ENCODE measurements at places on chromosomes 13 and 19.
A peak's percentile ranks its signal among the peaks of the same experiment; 100 is the strongest.

GRCh38 chr13:105502193-105502592, 1033.3 kb downstream of the EFNB2 start:
- DNase-seq = no peak

DNA sequence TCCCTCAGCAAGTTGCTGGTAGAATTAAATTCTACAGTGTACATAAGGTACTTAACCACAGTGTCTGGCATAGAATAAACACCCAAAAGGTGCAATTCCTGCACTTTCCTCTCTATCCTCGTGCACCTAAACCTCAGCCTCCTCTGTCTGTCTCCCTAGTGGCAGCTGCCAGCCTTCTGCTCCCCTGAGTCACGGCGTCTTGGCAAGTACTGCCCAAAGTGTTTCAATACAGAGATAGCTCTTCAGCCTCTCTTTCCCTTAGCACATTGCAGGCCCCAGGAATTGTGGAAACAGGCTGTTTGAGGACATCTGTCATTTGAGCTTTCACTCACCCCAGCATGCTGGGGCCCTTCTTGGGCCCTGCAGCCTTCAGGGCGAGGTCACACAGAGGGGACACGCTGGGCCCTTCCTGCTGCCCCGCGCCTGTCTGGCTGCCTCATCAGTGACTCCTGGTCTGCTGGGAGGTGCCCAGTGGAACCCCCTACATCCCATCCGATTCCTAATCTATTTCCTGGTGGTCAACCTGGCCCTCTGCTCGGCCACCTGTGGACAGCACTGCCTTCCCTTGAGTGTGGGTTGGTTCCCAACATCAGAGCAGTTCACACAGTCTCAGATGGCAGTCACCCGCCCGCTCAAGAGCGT, 19.3 kb downstream of the COL4A2 start:
- DNase-seq = no peak

GRCh38 chr19:43723588-43723987, 7.7 kb downstream of the IRGC start:
- DNase-seq = no peak

DNA sequence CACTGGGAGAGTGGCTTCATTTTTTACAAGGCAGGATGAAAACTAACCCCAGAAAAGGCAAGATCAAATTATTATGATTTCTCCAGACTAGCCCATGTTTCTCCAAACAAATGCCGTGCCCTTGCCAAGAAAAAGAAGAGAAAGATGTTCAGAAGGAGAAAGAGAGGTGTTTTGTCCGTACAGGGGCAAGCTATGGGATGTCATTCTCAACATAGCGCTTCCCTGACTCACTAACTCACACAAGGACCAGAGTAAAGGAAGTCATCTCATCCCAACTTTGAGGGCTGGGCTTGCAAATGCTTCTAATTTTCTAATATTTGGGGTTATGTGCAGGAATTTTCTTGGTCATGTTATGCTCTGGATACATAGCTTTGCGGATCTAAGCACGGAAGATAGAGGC, 224.2 kb upstream of the MAB21L1 start:
- DNase-seq = no peak

DNA sequence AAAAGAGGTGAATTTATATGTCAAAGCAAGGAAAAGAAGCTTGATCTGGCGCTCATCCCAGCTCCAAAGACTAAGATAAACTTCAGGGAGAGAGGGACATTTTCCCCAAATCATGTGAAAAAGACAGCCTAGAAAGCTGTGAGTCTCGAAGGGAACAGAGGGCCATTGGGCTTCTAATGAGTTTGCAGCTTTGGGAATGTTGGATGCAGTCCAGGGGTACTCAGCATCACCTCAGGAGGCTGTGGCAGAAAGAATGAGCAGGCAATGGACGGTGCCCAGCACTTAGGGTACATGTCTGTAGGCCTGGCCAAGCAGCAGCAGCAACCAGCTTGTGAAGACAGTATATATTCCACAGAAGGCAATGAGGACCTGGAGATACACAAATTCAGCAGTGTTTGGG, 25.7 kb upstream of the WASF3 start:
- DNase-seq = no peak

DNA sequence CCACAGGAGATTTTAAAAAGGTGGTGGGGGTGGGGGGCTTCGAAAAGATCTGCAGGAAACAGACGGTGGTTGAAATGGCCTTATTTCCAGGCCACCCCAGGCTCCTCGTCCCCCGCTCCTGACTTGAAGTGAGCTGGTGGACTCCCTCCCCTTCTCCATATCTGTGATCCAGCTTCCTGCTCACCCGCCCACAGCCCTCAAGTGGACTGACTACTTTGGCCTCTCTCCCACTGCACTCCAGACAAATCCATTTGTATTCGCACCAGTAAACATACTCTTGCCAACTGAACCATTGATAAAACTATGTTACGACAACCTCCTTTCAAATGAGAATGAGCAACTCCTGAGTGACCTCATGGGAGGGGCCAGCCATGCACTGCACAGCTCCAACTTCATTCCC, 259.5 kb downstream of the COL4A1 start:
- DNase-seq = no peak

- no peak for DNase-seq
These were observed 381.6 kb downstream of the NDFIP2 start for GRCh38 chr13:79862515-79862914.

DNA sequence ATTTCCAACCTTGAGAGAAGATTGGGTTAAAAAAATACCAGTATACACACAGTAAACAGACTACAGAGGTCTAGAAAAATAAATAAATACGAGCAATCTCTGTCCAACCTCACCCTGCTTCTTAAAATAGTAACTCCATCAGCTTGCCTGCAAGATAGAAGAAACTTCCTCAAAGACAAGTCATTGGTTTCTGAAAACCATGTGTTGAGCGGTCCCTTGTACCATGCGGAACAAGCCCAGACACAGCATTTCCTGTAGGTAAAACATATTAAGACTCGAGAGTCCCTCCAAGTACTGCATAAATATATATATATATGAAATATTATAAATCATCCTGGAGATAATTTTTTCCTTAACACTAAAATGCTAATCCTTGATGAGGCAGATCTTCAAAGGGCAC, 157.4 kb downstream of the MZT1 start:
- DNase-seq = no peak

GRCh38 chr19:36483653-36484052, 5.7 kb downstream of the ZNF566 start:
- no peak for DNase-seq

GRCh38 chr13:97313551-97314260, 91.6 kb downstream of the MBNL2 start:
- no peak for DNase-seq

DNA sequence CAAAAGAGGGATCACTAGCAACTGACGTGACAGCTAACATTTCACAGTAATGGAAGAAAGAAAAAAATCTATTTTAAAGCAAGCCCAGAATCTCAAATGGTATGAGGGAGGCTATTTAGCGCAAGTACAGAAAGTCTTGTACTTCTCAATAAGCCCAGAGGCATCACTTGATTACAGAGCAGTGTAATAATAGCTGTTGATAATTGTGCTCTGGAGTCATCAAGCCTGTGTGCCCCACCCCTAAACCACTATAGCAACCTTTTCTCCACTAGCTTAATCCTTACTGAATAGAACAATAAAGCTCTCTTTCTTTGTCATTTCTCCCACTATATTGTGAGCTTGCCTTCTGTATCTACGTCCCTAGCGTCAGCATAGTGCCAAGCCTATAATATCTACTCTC, 56.6 kb downstream of the FREM2 start:
- no peak for DNase-seq

- DNase-seq = no peak
These were observed 983.7 kb downstream of the SLITRK1 start for GRCh38 chr13:82898586-82898985.

DNA sequence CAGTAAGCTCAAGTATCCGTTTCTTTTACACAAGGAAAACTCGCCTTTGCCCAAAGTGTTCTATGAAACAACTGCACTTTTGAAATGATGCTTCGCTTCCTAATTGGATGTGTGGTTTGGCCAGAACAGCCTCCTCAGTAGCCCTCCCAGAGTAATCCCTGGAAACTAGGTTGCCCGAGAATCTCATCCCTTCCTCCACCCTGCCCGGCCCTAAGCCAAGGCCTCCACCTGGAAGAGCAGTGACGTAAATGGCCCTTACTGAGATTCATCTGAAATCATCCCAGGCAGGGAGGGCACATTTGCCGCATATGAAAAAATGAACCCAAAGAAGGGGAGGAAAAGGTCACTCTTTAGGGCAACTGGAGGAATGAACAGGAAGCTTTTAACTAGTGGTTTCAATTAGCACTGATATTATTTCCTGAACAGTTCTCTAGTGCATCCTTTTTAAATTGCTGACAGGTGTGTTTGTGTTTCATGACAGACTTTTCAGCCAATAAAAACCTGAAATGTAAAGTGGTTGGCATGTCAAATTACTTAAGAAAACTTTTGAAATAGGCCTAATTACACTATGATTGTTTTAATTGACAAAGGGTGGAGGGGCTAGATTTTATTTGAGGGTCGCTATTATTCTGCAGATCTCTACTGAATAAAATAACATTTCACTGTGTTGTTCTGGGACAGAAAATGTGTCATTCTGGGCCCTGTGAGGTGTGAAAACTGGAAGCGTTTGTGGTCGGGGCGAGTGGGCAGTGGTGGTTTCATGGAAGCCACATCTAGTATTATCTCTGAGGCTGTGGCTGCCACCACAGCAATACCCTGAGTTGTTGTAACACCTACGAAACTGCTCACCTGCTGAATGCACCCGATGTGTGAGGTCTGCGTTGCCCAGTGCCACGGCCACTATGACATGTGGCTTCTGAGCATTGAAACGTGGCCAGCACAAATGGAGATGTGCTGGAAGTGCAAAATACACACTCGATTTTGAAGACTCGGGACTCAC, 112.1 kb downstream of the ZIC5 start:
- DNase-seq = no peak

DNA sequence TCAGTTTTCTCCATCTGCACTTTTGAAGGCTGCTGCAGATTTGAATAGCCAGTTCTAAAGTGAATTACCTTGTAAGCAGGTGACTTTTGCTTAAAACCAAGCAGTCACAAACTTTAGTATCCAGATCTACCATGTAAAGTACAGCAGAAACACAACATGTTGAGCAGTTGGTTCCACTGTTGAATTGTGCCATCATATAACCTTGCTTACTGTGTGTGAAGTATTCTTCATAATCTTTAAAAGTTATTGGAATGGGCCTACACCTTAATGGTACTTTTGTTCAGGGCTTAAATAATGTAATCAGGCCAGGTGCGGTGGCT, 23.2 kb upstream of the MTUS2 start:
- DNase-seq = no peak

GRCh38 chr13:46668302-46668720, 115.3 kb downstream of the LRCH1 start:
- DNase-seq = no peak

DNA sequence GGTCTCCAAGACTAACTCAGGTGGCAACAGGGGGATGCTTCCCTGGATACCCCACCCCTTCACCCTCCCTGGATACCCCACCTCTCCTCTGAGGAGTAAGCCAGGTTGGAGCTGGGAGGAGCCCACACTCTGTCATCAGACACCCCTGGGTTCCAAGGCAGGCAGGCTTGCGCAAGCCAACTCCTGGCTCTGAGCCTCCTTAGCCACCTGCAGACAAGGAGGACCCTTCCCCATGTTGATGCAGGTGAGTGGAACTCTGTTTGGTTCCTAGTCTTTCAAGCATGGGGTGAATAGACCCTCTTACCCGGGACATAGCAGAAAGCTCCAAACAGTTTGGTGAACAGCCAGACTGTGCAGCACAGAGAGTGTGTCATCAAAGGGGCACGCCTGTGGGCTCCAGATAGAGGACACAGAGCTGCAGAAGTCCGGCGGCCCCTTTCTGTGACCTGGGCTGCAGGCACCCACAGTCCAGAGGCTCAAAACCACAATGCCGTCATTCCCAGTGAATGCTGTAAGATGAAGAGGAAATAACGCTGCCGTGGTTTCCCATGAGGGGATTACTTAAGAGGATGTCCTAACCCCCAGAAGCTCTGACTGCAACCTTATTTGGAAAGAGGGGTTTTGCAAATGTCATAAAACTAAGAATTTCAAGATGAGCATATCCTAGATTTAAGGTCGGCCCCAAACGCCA, 12.1 kb upstream of the HAS1 start:
- DNase-seq = no peak

DNA sequence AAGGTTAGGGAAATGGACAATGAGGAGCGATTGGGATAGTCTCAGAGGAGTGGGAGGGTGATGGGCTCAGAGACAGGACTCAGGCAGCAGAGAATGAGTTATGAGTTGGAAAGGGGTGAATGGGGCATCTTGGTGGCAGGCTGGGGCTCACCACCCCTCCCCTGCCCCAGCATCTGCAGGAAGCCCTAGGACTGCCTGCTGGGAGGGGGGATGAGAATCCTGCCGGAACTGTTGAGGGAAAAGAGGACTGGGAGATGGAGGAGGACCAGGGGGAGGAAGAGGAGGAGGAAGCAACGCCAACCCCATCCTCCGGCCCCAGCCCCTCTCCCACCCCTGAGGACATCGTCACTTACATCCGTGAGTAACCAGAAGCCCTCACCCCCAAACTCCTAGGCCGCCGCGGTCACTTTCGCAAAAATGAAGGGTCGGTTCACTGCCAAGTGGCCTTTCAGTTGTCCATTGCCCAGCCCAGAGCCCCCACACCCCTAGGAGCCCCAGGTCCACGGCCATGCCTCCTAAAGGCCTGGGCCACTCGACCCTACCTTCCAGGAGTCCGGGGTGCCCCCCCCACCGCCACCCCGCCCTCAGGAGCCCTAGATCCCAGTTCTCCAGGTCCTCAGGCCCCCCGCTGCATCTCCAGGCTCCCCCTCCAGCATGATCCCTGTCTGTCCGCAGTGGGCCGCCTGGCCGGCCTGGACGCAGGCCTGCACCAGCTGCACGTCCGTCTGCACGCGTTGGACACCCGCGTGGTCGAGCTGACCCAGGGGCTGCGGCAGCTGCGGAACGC, 764 bp downstream of the CLEC11A start:
- DNase-seq = no peak

DNA sequence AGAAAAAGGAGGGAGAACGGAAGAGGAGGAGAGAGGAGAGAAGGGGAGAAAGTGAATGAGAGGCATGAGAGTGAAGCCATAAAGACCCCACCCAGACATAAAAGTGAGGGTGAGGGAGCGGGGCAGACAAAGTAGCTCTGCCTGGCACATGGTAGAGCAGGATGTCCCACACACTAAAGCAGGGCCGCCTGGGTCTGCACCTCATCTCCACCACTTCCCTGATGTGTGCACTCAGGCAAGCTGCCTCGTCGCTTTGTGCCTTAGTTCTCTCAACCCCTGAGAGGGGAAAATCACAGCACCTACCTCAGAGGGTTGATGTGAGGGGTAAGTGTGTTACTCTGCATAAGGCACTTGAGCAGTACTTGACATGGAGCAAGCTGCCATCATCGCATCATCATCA, 488.1 kb downstream of the COG6 start:
- DNase-seq = no peak

GRCh38 chr19:47256693-47257410, 527 bp downstream of the CCDC9 start:
- DNase-seq = peak; percentile 100

DNA sequence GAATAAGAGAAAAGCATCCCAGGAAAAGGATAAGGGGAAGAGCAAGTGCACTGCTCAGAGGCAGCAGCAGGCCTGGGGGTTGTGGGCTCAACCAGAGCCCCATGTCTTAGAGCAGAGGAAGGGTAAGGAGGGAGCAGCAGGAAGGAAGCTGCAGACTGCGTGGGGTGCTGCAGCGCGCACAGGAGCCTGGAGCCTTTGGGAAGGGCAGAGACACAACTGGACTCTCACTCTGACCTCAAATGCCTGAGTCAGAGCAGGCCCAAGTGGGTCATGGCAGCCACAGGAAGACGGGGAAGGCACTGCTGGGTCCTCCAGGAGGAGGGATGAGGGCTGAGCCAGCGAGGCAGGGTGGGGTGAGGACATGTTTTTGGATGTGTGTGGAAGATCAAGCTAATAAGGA, 31.6 kb downstream of the SIGLEC7 start:
- DNase-seq = no peak

Measured in ecto neural progenitor cell (in vitro differentiated cells).